GM04504 (cell line): ENCODE measurements at places on chromosomes 7 and 10.

DNA sequence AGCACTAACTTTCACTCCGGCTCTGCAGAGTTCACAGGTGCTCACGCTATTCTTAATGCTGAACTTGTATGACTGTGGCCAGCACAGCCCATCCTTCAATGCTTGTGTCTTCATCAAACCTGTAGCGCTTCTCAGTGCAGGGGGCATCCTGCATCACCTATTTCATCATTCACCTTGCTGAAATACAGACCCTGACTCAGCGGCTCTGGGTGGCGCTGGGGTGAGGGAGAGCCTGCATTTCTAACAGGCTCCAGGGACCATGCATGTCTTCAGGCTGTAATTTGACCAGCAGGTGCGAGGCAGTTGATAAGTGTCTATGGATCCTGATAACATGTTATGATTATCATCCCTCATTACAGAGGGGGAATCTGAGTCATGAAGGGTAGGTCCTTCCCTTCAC, 89.3 kb downstream of the VOPP1 start:
- no peak for DNase-seq

DNA sequence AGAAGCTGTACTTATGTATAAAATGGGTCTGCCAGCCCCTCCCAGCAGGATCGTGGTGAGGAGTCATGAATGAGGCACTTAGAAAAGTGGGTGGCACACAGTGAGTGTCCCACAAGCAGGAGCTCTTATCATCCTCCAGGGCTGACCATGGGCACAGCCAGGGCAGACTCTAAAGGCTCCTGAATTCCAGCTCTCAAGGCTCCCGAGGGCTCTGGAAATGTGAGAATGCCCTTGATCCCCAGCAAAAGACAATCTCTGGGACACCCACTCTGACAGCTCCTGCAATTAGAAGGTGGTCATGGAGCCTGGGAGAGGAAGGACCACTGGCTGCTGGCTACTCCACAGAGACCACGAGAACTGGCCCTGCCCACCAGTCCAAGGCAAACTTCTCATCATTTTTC, 1.6 kb downstream of the VSTM4 start:
- no peak for DNase-seq

GRCh38 chr10:7606951-7607404, 59.8 kb downstream of the ITIH5 start:
- DNase-seq = no peak

DNA sequence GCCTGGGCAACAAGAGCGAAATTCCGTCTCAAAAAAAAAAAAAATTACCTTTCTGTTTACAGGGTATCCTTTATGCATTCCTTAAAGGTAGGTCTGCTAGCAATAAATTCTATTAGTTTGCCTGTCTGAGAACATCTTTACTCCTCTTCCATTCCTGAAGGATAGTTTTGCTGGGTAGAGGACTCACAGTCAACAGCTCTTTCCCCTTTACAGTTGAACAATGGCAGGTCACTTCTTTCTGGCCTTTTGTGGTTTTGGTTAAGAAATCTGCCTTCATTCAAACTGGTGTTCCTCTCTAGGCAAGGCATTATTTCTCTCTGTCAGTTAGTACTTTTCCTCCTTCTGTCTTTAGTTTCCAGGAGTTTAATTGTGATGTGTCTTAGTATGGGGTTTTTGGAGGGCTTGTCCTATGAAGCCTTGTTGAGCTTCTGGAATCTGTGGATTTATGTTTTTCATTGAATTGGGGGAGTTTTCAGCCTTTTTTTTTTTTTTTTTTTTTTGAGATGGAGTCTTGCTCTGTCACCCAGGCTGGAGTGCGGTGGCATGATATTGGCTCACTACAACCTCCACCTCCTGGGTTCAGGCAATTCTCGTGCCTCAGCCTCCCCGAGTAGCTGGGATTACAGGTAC, 4.8 kb upstream of the DNAAF5 start:
- no peak for DNase-seq

GRCh38 chr10:58886406-58886805, 290.0 kb upstream of the PHYHIPL start:
- no peak for DNase-seq

DNA sequence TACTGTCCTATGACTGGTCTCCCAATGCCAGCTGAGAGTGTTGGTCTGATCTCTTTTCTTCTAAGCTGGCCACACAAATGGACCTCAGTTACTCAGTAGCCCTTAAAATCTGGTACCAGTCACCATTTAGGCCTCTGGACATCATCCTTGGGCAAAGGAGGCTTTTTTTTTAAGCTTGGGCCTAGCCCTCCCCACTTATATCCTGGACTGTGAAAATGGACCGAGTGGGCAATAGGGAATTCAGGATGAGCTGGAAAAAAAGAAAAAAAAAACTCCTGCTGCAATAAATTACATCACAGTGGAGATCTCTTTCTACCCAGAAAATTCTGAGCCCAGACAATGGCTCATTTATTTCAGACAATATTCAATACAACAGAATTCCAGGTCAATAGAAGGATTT, 68.4 kb downstream of the PARP12 start:
- no peak for DNase-seq
